ENCODE measurements at places on chromosomes 6 and 20.

GRCh38 chr20:25280574-25281535, 33.0 kb downstream of the PYGB start:
- DNase-seq, result no peak

DNA sequence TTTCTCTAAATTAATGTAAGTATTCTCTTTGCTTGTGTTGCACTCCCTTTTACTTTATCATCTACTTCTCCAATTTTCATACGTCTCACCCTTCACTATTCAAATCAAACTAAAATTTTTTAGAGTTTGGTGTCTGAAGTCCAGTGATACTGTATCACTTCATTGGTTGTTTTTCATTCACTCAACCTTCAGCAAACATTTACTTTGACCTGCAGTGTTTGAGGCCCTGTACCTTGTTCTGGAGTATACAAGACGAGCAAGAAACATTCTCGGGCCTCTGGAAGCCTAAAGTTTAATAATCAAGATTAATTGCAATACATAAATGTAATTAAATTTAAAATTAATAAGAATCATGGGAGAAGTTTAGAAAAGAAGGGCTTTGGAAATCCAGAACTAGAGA, 64.6 kb downstream of the SCAF8 start:
- no peak for DNase-seq

GRCh38 chr6:155278319-155279049, 14.7 kb downstream of the CLDN20 start:
- DNase-seq, result no peak

GRCh38 chr6:1970151-1970561, 275.2 kb downstream of the GMDS start:
- no peak for DNase-seq

DNA sequence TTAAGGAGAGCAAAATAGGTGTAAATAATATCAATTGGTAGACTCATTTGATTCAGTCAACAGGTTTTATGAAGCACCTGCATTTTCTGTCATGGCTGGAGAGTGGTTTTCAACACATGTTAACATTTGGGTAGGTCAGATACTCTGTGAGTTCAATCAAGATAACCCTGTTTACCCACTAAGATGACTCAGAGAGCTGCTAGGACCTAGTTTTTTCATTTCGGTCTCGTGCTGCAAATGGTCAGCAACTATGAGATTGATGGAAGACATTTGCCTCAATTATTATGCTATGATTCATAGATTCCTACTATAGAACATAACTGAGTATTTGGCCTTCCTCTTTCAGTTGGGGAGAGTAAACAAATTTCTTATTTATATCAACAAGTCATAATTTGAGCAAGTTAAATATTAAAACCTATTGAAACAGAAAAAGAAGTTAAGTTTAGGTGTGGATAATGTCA, 391.4 kb upstream of the CITED2 start:
- no peak for DNase-seq

GRCh38 chr6:15404685-15404980, 158.8 kb downstream of the JARID2 start:
- no peak for DNase-seq

GRCh38 chr6:14693301-14694192, 552.3 kb upstream of the JARID2 start:
- DNase-seq, result no peak

DNA sequence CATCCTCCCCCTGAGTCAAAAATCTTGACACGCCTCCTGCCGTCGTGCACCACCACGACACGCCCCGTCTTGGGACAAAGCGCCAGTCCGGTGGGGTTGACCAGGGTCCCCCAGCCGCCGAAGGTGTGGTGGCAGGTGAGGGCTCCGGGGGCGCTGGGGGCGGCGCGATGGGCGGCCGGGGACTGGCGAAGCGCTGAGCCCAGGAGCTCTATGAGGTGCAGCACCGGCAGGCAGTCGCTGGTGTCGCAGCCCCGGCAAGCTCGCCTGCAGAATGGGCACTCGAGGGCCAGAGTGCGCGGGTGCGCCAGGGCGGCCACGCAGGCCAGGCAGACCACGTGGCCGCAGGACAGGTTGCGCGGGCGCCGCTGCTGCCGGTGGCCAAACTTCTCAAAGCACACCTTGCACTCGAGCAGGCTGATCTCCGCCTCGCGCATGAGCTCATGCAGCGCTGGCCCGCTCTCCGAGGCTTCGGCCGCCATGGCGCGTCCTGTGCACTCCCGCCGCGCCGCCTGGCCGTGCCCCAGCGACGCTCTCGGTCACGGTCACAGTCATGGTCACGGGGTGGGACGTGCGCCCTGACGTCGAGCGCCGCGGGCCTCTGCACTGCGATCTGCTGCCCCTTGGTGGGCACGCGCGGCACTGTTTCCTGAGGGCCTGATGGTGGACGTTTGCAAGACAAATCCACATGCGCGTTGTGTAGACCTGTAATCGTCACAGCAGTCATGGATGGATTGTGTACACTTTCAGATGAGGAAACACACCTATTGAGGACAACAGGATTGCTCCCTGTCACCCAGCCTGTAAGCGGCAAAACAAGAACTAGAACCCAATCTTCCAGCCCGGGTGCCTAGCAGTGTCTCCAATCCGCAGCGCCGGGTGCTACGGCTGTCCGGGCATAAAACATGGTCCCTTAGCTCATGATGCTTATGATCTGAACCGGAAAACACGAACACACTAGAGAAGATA, at the start of gene NHLRC1:
Gene NHLRC1 (minus strand): TSS at position 550 of the 966 bp plus-strand sequence. CDS start 71 bp downstream, at position 479.
- peak; percentile 82 for DNase-seq

DNA sequence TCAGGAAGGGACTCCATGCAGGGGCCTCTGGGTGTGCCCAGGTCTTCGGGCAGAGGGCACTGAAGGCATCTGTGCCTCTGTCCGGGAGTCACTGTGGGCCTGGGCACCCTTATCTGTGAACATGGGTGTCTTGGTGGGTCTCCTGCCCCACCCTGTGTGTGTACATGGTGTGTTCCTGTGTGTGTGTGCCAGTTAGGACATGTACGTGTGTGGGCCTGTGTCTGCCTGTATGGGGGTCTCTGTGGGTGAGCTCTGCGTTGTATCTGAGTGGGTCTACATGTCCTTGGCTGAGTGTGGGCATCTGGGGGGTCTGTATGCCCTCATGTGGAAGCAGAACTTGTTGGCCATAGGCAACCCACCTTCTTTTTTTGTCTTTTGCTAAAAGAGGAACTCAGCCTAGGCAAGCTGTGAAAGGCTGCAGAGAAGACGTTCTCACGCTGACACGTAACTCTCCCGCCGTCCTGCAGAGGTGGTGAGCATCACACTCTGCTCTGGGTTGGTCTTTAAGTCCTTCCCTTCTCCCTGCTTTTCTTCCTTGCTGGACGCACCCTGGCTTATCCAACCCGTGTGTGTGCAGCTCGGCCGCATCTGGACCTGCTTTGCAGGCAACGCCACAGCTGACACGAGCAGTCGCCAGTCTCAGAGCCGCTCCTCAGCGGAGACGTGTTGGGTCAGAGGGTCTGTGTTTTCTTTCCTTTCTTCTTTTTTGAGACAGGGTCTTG, 532 bp upstream of the NPBWR2 start:
- DNase-seq, result no peak

DNA sequence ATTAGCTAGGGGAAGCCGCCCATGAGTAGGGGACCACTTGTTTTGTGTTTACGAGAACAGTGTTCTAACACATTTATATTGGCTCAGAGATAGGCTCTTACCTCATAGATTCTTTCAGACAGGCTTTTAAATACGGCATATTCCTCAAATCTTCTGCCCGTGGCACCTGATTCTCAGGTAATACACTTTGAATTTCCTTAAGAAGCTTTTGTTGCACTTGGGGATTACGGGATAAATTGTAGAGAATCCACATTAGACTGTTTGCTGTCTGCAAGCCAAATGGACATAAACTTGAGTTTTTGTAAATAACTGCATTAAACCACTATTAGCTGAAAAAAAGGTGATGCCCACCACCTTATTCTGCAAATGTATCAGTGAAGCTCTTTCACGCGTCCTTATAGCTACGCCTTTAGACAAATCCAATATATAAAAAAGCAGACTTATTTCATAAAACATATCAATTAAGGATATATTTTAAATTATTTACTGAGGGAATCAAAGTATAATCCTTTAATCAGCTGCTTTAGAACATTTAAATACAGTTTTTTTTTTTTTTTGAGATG, 14.8 kb downstream of the CYP24A1 start:
- no peak for DNase-seq

GRCh38 chr6:143322386-143322785, 128.1 kb downstream of the ADAT2 start:
- no peak for DNase-seq

DNA sequence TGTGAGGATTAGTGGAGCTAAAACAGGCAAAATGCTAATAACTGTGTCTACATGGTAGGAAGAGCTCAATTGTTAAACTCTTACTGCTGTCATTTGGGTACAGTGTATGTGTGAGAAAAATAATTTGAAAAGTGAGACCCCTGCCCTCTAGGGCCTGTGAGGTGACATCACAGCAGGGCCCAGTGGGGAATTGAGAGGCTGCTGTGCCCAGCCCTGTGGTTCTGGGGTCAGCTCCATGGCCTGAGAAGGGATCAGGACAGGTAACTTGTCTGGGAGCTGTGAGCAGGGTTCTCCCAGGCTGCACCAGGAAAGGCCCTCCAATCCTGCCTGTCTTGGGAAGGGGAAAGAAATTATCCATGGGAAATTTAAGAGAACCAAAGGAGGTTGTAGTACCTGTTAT, 1.3 kb downstream of the SIRPB1 start:
- DNase-seq, result no peak

DNA sequence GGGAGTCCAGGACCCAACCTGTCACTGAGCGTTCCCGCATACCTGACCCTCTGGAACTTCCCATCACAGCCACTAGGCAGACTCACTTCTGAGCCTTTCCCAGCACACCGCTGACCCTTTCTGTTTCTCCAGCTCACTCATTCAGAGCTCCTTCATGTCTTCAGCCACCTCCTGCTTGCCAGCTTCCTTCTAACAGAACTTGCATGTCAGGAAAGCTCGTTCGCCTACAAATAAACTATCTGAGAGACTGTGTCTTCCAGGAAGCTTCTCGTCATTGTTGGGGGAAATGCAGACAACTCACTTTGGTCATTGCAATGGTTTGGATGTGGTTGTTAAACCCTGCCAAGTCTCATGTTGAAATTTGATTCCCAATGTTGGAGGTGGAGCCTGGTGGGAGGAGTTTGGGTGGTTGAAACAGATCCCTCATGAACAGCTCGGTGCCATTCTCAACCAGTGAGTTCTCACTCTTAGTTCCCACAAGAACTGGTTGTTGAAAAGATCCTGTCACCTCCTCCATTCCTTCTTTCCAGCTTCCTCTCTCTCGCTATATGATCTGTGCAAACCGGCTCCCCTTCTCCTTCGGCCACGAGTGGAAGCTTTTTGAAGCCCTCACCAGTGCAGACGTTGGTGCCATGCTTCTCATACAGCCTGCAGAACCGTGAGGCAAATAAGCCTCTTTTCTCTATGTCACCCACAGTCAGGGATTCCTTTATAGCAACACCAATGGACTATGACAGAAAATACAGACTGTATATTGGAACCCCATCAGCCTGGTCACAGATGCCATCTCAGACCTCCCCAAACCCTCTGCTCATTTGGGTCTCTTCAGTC, 1.4 kb upstream of the MUC21 start:
- peak; percentile 70 for DNase-seq

DNA sequence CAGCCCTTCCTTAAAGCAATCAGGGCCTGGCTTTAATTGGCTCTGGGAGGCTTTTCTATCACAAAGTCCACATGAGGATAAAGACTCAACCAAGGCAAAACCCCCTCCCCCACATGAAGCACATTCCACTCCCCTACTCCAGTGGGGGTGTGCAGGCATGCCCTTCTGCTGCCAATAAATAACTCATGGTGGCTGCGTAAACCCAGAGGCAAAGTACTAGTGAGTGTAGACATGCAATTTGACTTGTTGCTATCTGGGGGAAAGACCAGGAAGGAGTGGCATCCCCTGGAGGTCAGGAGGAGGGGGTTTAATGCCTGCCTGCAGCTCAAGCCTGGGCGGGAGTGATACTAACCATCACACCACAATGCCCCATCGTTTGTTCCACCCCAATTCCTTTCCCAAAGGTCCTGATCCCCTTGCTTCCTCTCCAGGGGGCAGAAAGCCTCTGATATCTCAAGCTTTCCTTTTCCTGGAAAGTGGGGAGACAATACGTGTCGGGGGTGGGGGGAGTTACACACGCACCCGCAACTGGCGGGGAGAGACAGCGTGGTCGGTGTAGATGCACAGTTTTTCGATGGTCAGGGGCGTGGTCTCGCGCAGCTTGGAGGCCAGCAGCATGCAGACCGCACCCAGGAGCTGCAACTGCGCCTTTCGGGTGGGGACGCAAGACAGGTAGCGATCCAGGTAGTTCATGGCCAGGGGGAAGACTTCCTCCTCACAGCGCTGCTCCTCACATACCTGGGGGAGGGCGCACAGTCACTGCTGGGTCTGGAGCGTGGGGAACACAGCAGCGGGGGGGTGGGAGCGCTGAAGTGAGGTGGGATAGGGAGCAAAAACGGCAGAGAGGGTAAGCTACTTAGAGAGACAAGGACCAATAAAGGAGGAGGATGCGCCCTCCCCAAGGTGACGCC, 1.5 kb downstream of the CCND3 start:
- peak; percentile 57 for DNase-seq

- no peak for DNase-seq
Observed at GRCh38 chr6:121579478-121579877, 144.0 kb downstream of the GJA1 start.

DNA sequence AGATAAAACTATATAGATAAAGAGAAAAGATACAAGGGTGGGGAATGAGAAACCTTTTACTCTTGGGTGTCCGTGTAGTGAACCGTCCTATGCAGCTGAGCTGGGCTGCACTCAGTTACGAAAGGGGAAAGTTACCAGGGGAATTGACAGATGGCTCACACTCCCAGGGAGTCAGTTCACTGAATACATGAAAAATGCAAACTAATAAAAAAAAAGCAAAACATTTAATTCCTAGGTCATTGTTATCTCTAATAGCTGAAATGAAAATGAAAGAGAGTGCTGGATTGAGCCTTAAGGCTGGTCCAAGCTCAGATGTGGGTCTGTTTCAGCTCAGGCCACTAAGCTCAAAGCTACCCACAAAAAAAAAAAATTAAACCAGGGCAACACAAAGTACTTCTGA, 138.0 kb downstream of the THBS2 start:
- no peak for DNase-seq

GRCh38 chr6:7188492-7188891, 80.7 kb downstream of the RREB1 start:
- DNase-seq, result no peak

DNA sequence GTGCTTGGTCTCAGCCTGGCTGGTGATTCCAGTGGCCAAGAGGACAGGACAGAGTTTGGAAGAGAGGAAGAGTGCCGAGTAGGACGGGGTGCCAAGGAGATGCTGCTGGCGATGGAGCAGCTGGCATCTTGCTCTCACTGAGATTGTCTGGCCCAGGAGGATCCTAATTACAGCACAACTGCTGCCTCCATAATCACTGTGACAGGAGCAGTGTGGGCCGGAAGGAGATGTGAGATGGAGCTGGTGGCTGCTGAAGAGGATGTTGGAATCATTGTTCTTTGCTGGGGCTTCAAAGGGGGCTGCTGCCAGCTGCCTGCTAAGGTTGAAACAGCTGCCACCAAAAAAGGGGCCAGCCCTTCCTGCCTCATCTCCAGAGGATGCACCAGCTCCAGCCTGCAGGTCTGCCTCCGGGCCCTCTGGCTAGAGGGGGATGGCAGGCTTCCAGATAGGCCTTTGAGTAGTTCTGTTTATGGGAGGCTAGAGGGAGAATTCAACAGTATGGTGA, 214.4 kb downstream of the RNF144B start:
- DNase-seq, result no peak

- no peak for DNase-seq
Observed at GRCh38 chr6:139490482-139490881, 116.0 kb upstream of the CITED2 start.

- DNase-seq, result peak; percentile 74
Observed at GRCh38 chr20:62860924-62861691, 514 bp downstream of the TCFL5 start.
